HFFc6 (cell line): ENCODE measurements at places on chromosomes 12 and 14. TPM values are rescaled to one million over a fixed set of nuclear protein-coding genes. Genes with fewer than 3 reads are reported as not detected.

The C14orf180 gene
- not detected in 3 replicates for total RNA-seq

The SLC6A13 gene
- not detected in 2 replicates for total RNA-seq

The RIN3 gene
- total RNA-seq: 18.1 to 25.7 TPM (median 21.3 TPM) in 3 replicates

The LMO3 gene
- total RNA-seq: 0.14 to 0.18 TPM (median 0.17 TPM) in 3 replicates
